Renal cortex interstitium (tissue), 15 donors: ENCODE measurements at places on chromosomes 13 and 19.

DNA sequence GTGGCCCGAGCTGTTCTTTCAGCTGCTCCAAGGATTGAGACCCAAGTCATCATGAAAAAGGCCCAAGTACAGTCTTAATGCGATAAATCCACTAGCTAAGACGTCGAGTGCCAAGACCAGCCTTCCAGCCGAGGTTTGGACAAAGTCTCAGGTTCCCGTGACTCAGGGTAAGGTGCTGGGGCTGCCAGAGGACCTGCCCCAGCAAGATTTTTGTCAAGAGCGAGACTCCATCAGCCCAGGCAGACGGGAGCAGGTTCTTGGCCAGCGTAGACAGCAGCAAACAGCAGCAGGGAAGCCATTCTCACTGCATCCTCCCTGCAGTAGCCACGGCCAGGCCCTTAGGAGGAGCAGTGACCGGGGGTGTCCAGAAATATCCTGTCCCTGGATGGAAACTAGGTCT is 3.4 kb downstream of the FEM1A start:
- no peak for DNase-seq

- DNase-seq, result no peak
These were observed 123.1 kb downstream of the CDK8 start for GRCh38 chr13:26377038-26377437.

- DNase-seq, result no peak
These were observed 63.7 kb upstream of the NPAS1 start for GRCh38 chr19:46955813-46956371.

GRCh38 chr13:59898066-59898465 is 265.7 kb downstream of the DIAPH3 start:
- DNase-seq, result no peak

DNA sequence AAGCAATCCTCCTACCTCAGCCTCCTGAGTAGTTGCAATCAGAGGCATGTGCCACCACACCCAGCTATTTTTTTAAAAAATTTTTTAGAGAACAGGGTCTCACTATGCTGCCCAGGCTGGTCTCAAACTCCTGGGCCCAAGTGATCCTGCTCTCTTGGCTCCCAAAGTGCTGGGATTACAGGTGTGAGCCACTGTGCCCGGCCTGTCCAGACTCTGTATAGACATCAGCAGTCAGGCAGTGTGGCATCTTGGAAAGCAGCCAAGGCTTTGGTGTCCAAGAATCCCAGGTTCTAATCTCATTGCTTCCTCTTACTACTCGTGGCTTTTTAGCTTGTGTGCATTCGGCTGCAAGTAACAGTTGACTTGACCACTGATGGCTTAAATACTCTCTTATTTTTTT is 43.4 kb downstream of the BICRA start:
- DNase-seq, result no peak

DNA sequence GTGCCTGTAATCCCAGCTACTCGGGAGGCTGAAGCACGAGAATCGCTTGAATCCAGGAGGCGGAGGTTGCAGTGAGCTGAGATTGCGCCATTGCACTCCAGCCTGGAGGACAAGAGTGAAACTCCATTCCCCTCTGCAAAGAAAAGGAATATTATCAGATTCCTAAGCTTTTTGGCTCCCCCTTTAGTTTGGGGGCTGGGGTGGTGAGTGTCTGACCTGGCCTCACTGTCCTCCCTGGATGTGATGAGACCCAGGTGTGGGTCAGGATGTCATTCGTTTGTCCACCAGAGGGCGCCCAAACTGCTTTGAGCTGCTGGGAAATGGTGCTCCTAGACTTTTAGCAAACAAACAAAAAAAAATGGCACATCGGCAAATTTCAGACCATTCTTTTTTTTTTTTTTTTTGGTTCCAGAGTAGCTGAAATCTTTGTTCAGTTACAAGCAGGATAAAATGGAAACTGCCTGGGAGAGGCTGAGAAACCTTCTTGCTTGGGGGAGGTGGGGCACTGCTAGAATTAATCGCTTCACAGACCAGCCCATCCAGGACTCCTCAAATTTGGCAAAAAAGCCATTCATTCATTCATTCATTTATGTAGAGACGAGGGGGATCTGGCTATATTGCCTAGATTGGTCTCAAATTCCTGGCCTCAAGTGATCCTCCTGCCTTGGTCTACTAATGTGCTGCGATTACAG is 29.4 kb downstream of the SPC24 start:
- DNase-seq, result peak; percentile 81

GRCh38 chr19:54551950-54552912 is 21.4 kb upstream of the LILRA2 start:
- DNase-seq, result no peak

- DNase-seq, result no peak
These were observed 395.9 kb downstream of the KCNRG start for GRCh38 chr13:50410921-50411746.
